ENCODE measurements at places on chromosomes 7 and 10.
A peak's percentile ranks its signal among the peaks of the same experiment; 100 is the strongest.

- no peak for DNase-seq
Observed at GRCh38 chr10:93790439-93790838, 32.7 kb downstream of the LGI1 start.

DNA sequence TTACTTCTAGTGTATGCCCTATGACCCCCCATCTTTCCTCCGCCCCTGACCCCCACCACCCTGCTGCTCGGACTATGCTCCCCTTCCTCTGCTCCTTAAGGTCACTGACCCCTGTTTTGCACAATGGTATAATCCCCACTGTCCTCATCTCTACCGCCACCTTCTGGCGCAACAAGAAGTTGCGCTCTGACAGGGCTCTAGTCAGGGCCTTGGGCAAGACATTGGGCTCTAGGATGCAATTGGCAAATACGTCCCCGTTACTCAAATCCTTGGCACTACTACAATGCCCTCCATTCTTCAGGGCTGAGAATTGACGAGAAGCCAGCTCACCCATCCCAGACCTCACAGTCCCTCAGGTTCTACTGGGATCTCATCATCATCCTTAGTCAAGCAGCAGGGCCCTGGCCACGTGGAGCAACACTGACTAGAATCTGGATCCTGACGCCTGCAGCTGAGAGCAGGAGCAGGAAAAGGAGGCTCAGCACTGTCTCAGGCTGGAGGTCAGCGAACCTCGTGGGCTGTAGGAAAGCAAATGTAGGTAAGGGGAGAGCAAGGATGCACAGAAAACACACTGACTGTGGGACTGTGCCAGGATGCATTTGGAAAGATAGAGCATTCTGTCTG, 10.6 kb downstream of the LRIT2 start:
- DNase-seq, result no peak

DNA sequence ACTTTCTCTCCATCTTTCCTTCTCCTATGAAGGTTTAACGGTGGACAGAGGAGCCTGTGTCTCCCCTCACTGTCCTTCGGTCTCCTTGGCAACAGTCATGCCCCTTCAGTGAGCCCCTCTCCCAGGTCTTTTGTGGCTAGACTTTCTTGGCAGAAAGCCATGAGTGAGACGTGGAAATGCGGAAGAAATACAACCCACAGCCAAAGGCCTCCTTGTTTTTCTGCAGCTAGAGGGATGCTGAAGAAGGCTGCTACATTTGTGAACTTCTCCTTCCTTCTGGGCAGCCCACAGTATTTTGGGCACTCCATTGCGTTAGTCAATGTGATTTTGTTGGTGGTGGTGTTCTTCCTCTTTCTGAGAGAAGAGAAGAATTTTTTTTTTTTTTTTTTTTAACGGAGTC, 333.7 kb upstream of the PODXL start:
- DNase-seq, result no peak

DNA sequence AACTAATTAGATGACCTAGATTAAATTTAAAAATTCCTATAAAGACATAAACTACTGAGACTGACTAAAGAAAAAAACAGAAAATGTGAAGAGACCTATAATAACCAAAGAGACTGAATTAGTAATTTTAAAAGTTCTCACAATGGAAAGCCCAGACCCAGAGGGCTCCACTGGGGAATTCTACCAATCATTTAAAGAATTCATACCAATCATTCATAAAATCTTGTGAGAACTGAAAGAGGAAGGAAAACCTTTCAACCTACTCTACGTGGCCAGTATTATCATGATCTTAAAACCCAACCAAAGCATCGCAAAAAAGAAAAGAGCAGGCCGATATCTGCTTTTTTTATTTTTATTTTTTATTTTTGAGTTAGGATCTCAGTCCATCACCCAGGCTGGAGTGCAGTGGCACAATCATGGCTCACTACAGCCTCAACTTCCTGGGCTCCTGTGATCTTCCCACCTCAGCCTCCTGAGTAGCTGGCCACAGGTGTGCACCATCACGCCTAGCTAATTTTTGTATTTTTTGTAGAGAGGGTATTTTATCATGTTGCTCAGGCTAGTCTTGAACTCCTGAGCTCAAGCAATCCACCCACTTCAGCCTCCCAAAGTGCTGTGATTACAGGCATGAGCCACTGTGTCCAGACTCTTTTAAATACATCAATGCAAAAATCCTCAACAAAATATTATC, 48.6 kb downstream of the DGKI start:
- DNase-seq, result no peak

DNA sequence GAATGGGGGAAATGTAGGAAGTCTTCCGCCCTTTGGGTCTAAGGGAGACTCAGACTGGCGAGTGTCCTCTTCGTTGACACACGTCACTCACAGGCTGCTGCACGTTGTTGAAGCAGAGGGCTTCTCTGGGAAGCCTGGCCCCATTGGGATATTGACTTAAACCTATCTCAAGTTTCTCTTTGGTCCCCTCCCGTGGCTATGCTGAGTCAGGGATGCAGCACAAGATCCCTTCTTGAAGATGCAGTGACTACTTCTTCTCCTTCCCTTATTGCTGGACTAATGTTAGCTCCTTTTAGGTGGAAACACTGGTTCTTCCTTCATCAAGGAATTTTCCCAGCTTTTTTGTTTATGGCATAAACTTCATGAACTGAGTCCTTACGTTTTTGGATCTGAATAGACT, 89.8 kb upstream of the CCDC71L start:
- DNase-seq, result no peak

DNA sequence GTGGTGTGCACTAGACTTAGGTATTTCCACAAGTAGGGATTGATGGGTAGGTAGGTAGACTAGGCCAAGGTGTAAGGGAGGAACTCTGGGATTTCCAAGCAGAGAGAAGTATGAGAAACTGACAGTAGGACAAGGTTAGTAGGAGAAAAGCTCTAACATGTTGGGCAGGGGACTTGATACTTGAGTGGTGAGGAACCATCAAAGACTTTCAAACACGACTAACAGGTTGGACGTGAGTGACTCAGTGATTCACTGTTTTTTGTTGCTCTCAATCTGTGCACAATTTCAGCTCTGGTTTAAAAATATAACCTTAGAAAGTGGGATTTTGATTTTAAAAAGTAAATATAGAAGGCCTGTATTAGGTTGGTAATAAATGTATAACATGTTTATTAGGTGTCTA, 44.4 kb downstream of the KLHDC10 start:
- no peak for DNase-seq

DNA sequence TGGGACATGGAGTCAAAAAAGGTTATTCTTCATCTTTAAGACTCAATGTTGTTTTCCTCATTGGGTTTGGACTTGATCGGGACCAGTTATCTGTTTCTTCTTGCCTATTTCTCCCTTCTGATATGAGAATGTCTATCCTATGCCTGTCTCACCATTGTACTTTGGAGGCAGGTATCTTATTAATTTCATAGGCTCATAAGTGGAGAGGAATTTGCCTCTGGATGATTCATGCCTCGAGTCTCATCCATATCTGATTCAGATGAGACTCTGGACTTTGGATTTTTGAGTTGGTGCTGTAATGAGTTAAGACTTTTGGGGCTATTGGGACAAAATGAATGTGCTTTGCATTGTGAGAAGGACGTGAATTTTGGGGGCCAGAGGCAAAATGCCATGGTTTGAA, 36.2 kb upstream of the CCDC7 start:
- no peak for DNase-seq

DNA sequence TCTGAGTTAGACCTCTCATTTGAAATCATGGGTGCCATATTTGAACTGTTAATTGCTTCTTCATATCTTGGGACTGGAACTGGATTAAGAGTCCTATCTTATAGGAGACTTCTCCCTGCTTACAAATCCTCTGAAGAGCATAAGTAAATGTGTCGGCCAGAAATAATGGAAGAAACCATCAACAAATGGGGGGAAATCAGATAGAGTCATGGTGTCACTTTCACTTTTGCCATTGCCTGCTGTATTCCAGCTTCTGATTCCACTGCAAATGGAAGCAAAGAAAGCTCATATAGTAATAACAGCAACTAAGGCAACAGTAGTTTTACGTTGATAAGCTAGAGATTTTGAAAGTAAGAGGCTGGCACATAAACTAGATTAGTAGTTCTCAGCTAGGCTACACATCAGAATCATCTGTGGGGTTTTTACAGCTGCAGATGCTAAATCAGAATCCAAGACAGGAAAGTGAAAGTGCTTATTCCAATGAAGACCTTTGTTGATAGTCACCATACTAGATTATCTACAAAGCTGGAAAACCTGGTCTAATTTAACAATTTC, 12.3 kb upstream of the CRPPA start:
- no peak for DNase-seq

DNA sequence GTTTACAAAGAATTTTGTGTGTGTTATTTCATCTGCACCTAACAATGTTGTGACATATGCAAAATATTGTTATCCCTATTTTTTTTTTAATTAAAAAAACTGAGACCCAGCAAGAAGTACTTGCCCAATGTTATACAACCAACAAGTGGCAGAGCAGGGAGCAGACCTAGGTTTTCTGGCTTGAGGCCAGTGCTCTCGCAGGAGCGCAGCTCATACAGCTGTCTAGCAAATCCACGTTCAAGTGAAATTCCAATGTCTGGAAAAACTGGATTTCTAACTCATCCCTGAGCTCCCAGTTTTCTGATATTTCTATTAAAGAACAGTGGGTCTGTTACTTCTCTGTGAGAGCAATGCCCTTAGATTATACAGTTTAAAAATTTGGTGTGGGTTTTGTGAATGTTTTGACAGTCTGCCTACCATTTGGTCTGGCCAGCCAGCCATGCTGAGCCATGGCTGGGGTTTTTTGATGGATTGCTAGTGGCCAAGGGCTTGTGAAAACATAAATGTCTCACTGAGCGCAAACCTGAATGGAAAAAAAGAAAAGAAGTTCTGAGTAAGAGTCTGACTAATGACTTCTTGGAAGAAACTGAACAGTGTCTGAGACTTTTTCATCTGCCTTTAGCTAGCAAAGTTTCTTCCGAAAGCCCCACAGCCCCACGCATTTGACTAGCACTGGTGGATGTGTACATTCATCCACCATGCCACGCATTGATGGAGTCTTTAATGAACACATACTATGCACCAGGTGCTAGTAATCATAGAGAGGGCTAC, 15.4 kb upstream of the PRF1 start:
- peak; percentile 83 for DNase-seq

- no peak for DNase-seq
Observed at GRCh38 chr7:158000160-158000559, 587.5 kb downstream of the PTPRN2 start.

GRCh38 chr7:125966278-125967048, 1036.8 kb upstream of the POT1 start:
- no peak for DNase-seq

DNA sequence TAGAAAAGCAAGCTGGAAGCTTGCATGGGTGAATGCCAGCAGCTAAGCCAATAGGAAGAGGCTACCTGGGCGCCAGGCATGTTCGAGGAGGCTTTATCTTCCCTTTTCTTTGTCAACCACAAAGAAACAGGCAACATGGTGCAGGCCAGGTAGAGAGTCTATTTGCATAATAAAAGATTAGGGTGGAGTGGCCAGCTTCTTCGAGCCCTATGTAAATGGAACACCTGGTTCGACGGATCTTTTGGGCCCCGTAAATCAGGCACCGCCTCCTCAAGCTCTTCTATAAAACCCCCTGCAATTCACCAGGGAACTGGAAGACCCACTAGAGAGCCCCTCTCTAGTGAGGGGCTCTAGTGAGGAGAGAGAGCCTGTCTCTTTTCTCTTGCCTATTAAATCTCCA, 1106.2 kb upstream of the CELF2 start:
- no peak for DNase-seq
